Stimulated activated CD8-positive, alpha-beta memory T cell treated with anti-CD3 and anti-CD28 coated beads, Interleukin-12 subunit alpha, Interleukin-12 subunit beta, amount 100 ng/mL, for 4 hours (primary cell): ENCODE measurements at places on chromosomes 4 and X.

GRCh38 chrX:133837091-133837490 is 148.3 kb downstream of the GPC3 start:
- DNase-seq = no peak

DNA sequence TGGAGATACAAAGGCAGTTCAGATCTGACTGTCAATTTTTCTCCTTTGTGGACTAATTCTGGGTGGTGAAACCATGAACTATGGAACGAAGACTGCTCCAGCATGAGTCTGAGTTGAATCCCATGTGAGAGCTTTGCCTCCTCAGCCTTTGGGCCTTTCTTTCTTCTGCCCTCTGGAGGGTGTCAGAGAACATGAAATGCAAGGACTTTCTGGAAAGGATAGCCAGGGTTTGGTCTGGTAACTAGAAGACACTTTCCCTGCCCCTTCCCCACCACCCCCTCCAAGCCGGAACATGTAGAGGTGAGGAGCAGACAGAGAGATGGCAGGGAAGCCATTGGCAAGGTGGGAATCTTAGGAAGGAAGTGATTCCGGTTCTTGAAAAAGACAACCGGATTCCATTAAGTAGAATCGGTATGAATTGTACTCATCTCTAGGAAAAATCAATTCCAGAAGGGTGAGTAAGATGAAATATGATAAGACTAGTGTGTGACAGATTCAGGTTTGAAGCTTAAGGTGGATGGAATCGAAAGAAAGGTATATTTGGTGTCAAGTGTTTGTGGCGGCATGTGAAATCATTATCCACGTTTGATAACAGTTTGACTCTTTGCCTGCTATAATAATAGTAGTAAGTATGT is 19.0 kb downstream of the FHL1 start:
- DNase-seq = no peak

DNA sequence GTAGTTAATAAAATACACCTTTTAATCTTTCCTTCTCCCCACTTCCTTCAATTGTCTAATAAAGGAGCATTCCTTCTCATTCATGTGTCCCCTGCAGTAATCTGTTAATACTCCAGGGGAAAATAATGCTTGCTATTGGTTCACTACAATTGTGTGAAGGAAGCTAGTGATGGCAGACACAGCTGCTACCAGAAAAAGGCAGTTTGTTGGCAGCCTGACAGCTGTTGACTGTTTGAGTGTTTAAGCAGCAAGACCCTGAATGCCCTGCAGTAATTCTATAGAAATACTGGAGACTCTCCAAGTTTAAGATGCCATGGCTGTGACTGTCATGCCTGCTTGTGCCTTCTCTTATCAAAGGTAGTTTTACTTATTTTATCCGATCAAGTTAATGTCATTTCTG is 359.5 kb downstream of the C4orf33 start:
- DNase-seq = no peak

DNA sequence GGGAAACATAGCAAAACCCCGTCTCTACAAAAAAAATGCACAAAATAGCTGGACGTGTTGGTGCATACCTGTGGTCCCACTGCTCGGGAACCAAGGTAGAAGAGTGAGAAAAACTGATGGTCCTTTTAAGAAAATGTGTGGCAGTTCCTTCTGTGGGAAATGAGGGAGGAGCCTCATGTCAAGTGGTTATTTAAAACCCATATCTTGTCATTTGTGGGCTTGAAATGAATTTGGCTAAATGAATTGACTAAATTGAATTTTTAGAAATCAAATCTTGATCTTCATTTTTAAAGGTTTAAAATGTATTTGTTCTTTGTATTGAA is 16.2 kb upstream of the LAMP2 start:
- no peak for DNase-seq

GRCh38 chr4:26126994-26127393 is 193.8 kb upstream of the RBPJ start:
- no peak for DNase-seq

GRCh38 chr4:153266988-153267387 is 62.7 kb downstream of the TRIM2 start:
- DNase-seq = no peak

DNA sequence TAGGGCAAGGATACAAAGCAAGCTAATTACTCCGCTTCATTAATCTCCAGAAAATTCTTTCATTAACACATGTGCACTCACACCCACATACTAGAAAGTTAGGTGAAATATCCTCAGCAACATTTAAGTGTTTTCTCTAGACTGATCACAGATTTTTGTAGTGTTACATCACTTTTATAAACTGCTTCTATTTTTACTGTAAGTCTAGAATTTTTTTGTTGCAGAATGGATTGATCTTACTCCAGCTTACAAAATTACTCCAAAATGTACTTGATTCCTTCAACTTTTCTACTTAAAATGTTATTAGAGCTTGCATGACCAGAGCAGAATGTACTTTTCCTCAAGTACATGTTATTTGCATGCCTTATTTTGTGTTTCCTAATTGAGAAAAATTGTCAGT is 2325.2 kb downstream of the PCDH7 start:
- DNase-seq = no peak

GRCh38 chrX:121823406-121823805 is 776.0 kb downstream of the GLUD2 start:
- DNase-seq = no peak

DNA sequence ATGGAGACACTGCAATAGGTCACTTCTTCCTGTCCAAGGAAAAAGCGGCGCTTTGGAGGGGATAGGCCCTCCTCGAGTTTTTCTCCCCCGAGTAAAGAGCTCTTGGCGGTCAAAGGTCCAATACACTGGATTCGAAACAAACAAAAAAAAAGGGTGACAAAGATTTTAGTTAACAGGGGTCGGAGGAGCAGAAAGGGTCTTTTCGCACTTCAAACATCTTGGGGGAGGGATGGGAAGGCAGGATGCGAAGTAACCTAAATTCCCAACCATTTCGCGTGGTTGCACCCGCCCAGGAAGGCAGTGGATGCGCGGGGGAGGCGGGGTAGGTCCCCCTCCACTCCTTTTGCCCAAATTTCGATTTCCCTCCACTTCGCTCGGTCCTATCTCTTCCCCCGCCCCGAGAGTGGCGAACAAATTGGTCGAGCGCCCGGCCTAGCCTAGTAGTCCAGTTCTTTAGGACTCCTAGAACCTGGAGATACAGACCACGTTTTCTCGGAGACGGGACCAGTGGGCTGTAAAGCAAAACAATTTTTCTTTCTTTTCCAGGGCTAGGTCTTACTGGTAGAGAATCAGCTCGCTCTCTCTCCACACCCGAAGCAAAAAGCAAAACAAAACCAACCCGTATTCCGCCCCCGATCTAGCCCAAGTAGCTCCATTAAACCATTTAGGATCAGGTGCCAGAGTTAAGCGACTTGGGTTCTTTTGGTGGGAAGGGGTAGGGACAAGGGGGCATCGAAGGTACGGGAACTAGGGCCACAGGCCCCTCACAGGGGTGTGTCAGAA is 2.0 kb upstream of the STAG2 start:
- DNase-seq = no peak

DNA sequence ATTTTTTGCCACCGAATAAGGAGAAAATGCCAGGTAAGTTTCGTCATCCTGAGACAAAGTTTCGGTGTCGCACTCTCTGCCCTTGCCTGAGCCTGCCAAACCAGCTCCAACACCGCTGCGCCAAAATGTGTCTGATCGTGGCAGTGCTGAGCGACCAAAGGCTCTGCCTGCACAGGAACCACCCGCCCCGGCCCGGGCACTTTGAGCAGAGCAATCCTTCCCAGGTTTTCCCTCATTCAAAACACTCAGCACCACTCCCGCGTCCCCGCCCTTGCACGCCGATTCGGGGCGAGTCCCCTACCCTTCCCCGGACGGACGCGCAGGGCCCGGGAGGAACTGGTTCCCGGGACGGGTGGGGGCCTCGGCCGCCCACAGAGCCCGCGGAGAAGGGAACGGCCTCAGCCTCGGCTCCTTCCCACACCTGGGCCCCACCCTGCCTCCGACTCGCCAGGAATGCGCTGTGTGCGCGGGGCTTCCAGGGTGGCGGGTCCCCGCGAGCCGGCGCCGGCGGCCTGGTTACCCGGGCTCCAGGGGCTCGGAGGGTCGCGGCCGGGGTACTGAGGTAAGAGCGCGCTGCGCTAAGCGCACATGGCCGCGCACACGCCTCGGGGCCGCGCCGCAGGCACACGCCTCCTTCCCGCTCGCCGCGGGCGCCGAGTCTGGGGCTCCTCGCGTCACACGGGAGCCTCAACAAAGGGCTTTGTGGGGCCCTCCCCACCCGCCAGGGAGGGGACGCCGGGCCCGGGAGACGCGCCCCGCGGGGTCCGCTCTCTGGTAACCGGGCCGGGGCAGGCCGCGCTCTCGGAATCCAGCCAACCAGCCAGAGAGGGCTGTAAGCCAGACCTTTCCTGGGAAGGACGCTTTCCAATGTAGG is at the start of gene C4orf36:
Gene C4orf36 (minus strand): TSS at position 661 of the 874 bp plus-strand sequence. CDS start 902 bp downstream, outside the sequence.
- DNase-seq = no peak

DNA sequence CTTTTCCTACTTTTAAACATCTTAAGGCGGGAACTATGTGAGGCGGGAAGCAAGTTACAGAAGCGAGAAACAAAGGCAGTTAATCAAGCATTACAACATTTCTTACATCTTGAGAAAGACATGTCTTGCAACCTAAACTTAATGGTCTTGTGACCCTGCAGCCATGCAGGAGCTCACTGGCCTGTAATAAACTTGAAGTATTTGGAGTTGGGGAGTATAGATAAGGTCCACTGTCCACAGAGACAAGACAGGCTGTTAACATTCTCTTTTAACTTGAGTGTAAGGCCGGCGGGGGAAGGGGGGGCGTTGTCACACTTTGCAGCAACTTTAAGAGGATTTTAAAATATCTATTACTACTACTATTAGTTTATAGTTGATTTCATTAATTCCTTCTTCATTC is 10.3 kb upstream of the UGT8 start:
- DNase-seq = no peak

DNA sequence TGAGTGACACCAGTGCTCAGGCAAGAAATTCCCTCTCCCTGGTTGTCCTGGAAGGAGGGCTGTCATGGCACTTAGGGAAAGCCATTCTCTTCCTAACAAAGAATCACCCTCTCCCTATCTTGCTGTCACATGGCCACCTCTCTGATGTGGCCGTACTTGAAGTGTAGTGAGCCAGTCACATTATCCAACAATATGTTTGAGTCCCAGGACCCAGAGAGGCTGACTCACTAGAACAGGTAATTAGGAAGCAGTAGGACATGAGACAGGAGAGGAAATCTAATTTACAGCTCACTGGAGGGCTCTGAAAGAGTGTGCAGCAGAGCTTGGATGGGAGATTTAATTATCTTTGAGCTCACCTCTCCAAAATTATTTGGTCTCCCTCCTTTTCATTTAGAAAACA is 299.1 kb downstream of the ARHGAP24 start:
- no peak for DNase-seq

DNA sequence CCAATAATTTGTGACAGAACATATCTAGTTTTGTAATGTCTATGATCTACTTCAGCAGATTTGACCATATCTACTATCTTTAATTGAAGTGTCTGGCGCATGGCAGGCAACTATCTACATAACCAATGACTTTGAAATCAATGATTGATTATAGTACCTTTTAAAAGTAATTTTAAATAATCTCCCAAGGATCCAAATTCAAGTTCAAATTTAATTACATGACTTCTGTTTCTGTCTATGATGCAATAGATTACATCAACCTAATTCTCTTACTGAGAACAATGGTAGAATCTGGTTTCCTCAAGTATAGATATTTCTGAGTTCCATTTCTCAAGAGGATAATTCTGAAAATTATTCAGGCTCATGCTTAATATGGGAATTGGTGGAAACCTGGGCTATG is 177.4 kb upstream of the IL15 start:
- DNase-seq = no peak
